ENCODE measurements at places on chromosomes 4 and X. TPM values are rescaled to one million over a fixed set of nuclear protein-coding genes. Genes with fewer than 3 reads are reported as not detected.

GRCh38 chr4:152431291-152431690 is 104.6 kb downstream of the FBXW7 start:
- no peak for DNase-seq

DNA sequence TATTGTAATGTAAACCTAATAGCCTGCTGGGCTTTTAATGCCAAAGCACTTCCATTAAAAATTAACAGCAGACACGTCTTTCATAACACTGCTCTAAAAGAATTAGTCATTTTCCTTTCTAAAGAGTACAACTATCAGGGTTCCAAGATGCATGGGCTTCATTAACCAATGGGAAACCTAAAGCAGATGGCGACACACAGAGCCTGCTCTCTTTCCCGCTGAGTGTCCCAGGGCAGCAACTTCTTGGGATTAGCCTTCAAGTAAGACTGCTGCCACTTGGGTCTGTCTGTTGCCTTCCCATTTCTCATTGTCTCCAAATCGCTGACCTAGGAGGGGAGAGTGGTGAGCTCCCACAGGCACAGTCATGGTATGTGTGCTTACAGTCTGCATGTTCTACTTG is 14.0 kb upstream of the PHKA2 start:
- DNase-seq: no peak

Gene NWD2
- total RNA-seq: 1.4 TPM

Gene BEX2
- total RNA-seq: 2.5 TPM

GRCh38 chrX:126448681-126449080 is 103.9 kb downstream of the DCAF12L1 start:
- no peak for DNase-seq

- DNase-seq: no peak
Observed at GRCh38 chr4:46462733-46463132, 72.8 kb upstream of the GABRA2 start.

Gene PCDH7
- 1.8 TPM for total RNA-seq

DNA sequence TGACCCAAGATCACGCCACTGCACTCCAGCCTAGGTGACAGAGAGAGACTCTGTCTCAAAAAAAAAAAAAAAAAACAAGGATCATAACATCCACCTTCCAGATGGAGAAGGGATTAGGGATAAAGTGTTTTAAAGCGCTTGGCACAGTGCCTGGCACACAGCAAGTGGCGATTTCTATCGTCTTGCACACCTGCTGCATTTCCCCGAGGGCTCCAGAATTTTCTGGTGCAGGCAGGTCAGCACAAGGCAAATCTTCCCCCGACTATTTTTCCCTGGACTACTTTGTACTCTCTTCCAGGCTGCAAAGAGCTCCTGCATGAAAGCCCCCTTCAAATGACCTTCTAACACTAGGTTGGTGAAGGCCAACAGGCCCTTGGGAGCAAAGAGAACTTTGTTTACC is 57.3 kb downstream of the APBB2 start:
- DNase-seq: no peak

DNA sequence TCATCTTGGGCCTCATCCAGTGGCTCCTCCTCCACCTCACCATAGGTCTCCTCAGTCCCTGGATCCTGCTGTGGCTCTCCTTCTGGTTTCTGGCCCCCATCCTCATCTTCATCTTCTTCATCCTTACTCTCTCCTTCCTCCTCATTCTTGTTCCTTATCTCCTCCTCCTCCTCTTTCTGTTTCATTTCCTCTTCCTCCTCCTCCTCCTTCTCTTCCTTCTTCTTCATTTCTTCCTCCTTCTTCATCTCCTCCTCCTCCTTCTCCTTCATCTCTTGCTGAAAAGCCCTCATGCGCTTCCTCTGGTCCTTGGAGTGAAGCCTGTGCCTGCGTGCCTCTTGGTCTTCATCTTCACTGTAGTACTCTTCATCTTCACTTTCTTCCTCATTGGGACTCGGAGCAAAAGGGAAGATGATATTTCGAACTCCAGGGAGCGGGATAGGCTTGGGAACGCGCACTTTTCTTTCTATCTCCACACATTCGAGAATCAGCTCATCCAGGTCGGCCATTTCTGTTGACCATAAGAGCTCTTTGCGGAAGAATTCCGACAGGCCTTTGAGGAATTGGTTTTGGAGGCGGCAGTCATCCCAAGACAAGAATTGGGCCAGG is 1.5 kb downstream of the RTL5 start:
- DNase-seq: no peak

Gene LYAR
- 19.1 TPM for total RNA-seq

Gene NALF2
- total RNA-seq: 6.3 TPM

DNA sequence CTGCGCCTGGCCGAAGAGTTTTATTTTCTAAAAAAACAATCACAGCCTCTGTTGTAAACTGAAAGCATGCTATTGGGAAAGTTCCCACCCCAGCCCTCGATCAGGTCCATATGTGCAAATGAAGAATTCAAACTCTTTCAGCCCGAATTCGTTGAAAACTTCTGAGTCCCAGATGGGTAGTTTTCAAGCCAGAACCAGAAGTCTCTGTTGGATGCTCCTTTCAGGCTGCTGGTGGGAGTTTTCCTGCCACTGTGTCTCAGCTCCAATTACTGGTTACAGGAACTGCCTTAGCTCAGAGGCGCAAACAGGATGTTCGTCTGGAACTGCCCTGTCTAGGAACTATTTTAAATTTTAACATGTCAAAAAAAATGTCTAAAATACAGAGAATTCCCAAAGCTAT is 9.3 kb upstream of the ALG13 start:
- DNase-seq: no peak

Gene HMGN5
- 14.4 TPM for total RNA-seq

Gene ATP1B4
- total RNA-seq: not detected

GRCh38 chr4:5114950-5115349 is 63.7 kb downstream of the STK32B start:
- DNase-seq: no peak

Gene TSPAN6
- total RNA-seq: 70.6 TPM

- no peak for DNase-seq
Observed at GRCh38 chr4:35520059-35520458, 724.3 kb downstream of the ARAP2 start.

DNA sequence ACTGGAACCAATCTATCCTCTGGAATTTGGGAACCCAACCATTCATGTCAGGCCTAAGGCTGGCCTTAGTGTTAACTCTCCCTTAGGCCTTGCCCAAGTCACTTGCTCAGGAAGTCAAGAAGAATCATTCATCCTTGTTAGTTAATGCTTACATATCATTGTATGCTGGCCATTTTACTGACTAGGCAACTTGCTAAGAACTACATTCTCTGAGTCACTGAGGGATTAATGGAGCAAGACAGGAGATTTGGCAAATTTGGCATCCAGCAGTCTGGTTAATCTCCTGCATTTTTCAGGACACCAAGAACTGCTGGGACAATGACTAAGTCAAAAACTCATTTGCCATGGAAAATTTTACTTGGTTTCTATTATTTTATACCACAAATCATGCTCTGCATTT is 115.8 kb upstream of the DDIT4L start:
- DNase-seq: no peak

Gene PDCL2
- not detected for total RNA-seq

Gene FABP2
- total RNA-seq: not detected

DNA sequence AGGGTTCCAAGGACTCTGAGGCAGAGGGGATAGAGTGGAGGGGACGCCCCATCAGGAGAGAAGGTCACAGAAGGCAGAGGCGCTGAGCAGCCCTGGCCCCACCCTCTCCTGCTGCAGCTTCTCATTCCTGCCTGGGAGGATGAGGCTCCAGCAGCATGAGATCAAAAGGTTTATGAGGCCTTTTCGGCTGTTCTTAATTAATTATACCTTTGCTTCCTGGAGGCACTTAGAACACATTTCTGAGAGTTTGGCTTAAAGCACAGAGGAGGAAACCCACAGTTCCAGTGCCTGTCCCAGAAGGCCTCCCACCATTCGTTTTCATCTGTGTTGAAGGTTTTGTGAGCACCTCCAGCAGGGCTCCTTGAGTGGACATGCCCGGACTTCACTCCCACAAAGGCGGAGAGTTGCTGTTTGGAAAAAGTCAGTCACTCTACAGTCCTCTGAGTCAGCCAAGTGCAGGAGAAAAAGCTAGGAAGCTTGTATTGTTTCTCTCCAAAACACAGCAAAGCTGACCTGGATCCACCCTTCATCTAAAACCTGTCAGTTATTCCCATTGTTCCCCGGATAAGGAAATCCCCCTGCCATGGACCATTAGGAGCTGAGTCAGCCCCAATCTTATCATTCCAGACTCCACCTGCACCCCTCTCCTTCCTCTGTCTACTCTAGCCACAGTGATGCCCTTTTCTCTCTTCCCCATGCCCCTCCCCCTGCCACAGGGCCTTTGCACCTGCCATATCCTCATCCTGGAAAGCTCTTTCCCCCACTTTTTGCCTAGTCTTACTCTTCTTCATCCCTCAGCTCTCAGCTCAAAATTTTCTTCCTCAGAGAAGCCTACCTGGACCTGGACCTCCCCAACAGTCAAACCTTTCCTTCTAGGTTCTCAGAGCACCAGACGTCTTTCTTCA is 276.8 kb downstream of the FBXW7 start:
- no peak for DNase-seq

Gene F11
- total RNA-seq: 0.86 TPM

GRCh38 chrX:22081475-22082092 is 49.5 kb downstream of the PHEX start:
- DNase-seq: peak; percentile 65

Gene PCYT1B
- 0.09 TPM for total RNA-seq

GRCh38 chrX:154135458-154136229 is 8.4 kb upstream of the OPN1LW start:
- no peak for DNase-seq

GRCh38 chr4:137307806-137308205 is 224.5 kb downstream of the PCDH18 start:
- no peak for DNase-seq

Gene EDA
- total RNA-seq: 5.0 TPM

Gene OTC
- not detected for total RNA-seq

Gene CAPN6
- total RNA-seq: 0.09 TPM

Gene MAB21L2
- 0.29 TPM for total RNA-seq

- no peak for DNase-seq
Observed at GRCh38 chr4:13543032-13543838, 1.1 kb downstream of the NKX3-2 start.

Gene RASL11B
- total RNA-seq: 0.64 TPM

Gene TDO2
- total RNA-seq: not detected

- no peak for DNase-seq
Observed at GRCh38 chrX:70754169-70754848, 154.2 kb downstream of the TEX11 start.

Gene DUSP21
- not detected for total RNA-seq

Gene RAI2
- 0.33 TPM for total RNA-seq

Gene MAGEA10
- not detected for total RNA-seq

GRCh38 chr4:145762719-145763118 is 82.8 kb downstream of the C4orf51 start:
- no peak for DNase-seq

DNA sequence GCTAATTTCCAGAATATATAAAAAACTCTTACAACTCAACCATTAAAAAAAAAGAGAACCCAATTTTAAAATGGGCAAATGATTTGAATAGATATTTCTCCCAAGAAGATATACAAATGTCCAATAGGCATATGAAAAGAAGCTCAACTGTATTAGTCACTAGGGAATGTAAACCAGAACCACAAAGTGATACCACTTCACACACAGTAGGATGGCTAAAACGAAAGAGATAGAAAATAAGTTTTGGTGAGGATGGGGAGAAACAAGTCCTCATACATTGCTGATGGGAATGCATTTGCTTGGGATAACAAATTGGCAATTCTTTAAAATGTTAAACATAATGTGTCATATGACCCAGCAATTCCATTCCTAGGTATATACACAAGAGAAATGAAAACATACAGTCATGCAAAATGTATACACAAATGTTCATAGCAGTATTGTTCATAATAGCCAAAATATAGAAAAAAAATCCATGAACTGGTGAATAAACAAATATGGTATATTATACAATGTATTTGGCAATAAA is 5.7 kb downstream of the TCEAL3 start:
- no peak for DNase-seq

Gene PASD1
- not detected for total RNA-seq

Gene ARHGEF6
- 0.17 TPM for total RNA-seq

DNA sequence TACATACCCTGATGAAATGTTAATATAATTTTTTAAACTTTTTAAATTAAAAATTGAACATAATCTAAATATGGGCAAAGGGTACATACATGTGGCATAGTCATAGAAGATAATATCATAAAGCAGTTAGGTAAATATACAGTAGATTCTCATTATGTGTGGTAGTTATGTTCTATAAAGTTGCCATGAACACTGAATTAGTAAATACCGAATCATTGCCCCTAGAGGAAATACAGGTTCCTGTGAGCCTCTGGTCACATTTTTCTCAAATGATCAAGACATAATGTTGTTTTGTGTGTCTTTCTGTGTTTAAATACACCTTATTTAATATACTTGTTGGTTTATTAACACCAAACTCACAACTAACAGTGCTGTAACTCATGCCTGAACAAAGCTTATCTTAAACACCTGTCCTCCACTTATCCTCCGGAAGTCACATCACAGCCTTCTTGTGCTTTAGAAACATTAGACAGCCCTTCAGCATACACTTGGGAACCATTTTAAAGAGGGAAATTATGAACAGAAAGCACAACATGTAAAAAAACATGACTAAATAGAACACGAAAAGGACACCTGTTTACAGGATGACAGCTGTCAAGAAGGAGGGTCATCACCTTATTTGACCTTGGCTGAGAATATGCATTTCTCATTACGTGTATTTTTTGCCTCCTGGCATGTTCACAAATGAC is 169.4 kb upstream of the NAP1L5 start:
- DNase-seq: no peak

GRCh38 chr4:152591396-152591795 is 55.5 kb upstream of the FBXW7 start:
- DNase-seq: no peak

All from Calu3 (cell line).